ENCODE measurements at places on chromosomes 1 and 21.

DNA sequence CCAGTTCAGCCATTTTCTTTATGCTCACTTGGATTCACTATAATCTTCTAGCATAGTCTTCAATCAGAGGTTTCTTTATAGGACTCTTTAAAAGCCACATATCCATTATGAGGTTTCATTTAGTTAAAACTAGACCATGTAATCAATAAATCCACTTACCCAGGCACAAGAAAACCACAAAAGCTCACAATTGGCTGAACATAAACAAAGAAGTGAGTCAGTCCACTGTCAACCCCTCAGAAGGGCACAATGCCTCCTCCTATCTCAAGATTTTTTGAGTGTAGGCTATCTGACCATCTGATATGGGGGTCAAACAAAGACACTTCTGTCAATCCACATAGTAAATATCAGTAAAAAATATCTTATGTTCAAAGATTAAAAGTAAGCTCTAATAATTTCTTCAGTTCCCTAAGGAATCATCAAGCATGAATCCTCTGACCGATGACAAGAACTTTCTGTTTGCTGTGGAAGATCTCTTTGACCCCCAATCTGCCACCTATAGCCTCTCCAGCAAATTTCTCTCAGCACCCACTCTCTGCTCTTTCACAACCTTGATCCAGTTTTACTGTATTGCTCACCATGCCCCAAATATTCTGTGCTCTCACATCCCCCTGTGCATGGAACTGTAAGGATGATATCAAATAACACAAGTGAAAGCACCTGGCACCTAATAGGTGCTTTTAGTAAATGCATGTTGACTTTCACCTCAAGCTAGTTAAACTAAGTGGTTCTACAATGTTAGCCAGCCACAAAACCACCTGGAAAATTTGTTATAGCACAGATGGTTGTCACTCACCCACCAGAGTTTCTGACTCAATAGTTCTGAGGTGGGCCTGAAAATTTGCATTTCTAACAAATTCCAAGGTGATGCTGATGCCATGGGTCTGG is 16.7 kb downstream of the RAB3B start:
- no peak for DNase-seq

- no peak for DNase-seq
Observed at GRCh38 chr1:170414989-170415709, 116.8 kb upstream of the GORAB start.

- DNase-seq = no peak
Observed at GRCh38 chr1:74613894-74614293, 59.7 kb downstream of the ERICH3 start.

DNA sequence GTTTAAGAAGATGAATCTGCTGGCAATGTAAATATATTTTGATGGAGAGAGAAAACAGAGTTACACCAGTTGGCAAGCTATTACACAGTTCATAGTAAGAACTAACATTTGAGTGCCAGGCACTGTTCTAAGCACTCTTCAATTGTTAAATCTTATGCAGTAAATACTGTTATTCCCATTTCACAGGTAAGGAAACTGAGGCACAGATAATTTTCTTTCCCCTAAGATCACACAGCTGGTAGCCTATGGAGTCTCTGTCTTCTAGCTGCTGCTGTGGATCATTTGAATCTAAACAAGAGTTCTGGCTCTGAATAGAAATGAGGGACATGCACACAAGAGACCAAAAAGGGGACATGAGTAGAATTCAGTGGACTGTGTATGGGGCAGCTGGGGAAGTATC is 8.0 kb downstream of the ANGPTL1 start:
- no peak for DNase-seq

DNA sequence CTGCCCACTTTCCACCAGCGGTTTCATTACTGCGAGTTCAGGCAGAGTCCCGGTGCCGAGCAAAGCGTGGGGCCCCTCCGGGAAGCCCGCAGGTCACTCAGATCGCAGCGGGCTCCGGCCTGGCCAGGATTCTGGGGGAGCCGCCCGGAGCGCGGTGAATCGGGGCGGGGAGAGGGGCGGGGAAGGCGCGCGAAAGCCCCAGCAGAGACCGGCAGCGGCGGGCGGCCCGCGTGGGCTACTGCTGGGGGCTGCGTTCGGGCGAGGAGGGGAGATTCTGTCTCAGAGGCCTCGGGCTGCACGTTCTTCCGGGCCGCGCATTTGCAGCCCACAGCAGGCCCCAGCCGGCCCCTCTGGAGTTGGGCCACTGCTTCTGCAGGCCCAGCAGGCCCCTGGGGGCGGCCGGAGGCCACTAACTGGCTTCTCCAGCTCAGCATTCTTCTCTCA is 64.7 kb downstream of the SCCPDH start:
- no peak for DNase-seq

DNA sequence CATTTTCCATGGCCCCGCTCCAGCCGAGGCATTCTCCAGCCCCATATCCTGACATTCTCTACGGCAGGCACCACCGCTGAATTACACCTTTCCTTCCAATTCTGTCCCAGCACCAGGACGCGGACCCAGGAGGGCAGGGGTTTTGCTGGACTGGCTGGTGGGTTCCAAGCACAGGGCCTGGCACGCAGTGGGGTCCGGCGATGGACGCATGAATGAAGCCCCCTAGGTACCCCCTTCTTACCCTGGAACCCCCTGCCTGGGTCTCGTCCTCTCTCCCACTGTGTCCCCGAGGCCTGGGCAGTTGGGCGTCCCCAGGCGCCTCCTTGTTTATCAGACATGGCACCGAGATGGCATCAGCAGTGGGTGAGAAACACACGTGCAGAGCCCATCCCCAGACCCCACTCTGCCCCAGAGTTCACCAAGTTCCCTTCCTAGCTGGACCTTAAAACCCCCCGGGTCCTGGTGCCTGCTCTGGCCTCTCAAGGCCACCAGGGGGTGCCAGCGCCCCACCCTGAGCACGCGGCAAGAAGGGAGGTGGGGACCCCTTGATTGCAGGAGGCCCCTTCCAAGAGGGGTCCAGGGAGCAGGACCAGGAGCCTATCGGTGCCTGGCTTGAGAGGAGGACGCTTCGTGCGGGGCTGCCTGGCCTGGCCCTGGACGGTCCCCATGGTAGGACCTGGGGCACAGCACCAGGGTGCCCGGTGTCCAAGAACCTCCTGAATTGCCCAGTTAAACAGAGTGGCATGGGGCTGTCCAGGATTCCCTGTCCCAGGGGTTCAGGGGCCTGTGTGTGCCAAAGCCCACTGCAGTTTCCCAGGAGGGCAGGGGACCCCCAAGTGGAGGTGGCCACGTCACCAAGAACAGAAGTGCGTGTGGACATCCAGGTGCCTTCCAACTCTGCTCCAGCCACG is 46.1 kb downstream of the MEGF6 start:
- DNase-seq = no peak

DNA sequence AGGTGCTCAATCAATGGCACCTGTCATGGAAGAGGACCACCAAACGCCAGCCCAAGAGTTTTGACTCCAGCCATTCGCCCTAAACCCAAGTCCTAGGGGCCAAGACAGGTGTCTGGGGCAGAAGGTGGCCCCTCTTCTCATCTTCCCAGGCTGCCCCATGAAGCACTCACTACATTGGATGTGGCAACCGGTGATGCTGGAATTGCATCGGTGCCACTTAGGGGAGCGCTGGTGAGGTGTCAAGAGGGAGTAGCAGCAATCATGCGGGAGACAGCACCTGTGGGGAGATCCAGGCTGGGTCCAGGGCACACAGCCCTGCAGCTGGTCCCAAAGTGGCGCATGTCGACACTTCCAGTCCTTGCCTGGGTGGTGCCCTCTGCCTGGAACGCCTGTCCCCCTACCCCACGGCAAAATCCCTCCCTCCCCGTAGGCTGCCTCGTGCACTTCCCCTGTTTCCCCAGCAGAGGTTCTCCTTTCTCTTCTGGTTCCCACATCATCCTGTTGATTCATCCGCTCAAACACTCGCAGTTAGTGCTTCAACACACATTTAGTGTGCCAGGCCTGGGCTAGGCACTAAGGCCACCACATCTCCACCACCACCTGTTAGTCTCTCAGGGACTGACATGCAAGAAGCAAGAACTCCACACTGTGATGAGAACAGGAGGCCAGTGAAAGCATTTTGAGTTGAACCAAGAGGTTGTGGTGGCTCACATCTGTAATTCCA is 18.5 kb downstream of the PLA2G2D start:
- peak; percentile 22 for DNase-seq

DNA sequence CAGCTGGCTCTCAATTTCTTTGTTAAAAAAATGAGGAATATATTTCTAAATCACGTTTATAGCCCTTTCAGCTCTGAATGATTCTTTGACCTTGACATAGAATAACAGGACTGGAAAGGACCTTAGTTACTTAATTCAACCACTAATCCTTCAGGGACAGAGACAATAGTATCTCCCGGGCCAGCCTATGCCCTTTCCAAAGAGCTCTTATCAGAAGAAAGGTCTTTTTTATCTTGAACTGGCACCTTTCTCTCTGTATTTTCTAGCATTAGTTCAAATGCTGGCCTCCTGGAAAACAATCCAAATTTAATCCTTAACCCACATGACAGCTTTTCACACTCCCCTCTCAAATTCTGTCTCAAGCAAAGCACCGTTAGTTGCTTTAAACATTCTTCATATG is 44.8 kb upstream of the FBXO28 start:
- DNase-seq = no peak

GRCh38 chr1:52748119-52748518 is 21.9 kb downstream of the ZYG11B start:
- no peak for DNase-seq

- no peak for DNase-seq
Observed at GRCh38 chr1:156727926-156728598, at the start of gene METTL25B. Gene METTL25B (plus strand): TSS chr1:156728469. CDS start chr1:156729105, 636 bp downstream.

DNA sequence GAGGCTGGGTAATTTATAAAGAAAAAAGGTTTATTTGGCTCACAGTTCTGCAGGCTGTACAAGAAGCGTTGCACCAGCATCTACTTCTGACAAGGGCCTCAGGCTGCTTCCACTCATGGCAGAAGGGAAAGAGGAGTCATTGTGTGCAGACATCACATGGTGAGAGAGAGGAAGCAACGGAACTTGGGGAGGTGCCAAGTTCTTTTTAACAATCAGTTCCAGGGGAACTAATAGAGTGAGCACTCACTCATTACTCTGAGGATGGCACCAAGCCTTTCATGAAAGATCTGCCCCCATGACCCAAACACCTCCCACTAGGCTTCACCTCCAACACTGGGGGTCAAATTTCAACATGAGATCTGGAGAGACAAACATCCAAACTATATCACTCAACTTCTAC is 77.2 kb downstream of the DDAH1 start:
- no peak for DNase-seq

DNA sequence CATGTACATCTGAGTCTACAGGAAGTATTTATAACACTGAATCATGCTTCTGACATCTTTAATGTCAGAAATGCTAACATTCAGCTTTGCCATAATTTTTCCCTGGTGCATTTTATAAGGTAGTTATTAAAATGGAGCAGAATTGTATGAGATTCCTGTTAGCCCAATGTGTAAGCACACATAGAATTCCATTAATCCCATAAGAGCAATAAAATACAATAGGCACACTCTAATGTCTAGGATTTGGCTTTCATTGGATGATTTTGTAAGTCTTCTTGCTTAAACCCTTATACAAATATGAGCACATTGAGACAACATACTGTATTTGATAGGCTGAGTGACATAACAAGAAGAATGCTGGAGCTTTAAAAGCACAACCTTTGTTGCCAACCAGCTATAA is 256.4 kb downstream of the HMCN1 start:
- no peak for DNase-seq

- DNase-seq = no peak
Observed at GRCh38 chr1:235122348-235122747, 6.3 kb downstream of the TOMM20 start.

GRCh38 chr1:186442651-186443375 is 18.1 kb downstream of the PDC start:
- DNase-seq = peak; percentile 9

DNA sequence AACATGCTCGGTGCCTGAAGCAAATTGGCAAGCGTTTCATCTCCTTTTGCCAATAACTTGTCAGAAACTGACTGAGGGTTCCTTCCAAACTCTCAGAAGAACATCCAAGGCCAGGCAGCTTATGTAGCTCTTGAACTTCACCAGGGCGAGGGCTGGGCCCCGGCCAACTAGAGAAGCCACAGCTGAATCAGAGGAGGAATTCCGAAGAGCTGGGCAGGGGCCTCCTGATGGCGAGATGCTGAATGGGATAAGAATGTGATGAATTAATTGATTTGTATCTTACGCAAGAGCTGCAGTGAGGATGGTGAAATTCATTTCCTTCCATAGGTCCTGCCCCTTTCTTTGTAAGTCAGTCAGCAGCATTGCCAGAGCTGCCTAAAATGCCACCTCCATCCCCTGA is 345.8 kb downstream of the KIF26B start:
- DNase-seq = peak; percentile 77

GRCh38 chr1:7702365-7702764 is 68.7 kb upstream of the VAMP3 start:
- no peak for DNase-seq

- no peak for DNase-seq
Observed at GRCh38 chr1:36154765-36155407, 1.1 kb upstream of the MAP7D1 start.

Measured in GM04504 (cell line).